Lung (tissue), 17 donors: ENCODE measurements at places on chromosomes 11 and 22. TPM values are rescaled to one million over a fixed set of nuclear protein-coding genes. Genes with fewer than 3 reads are reported as not detected.

GRCh38 chr22:26068571-26068970, 100.7 kb upstream of the SEZ6L start:
- no peak overlapping the region for H3K4me3 ChIP-seq
- peaks cover 11% of the 10 kb centered on the region for H3K27me3 ChIP-seq
- no peak overlapping the region for H3K27ac ChIP-seq
- DNase-seq: no peak
- H3K4me1 ChIP-seq: no peaks in the 10 kb centered on the region

Gene GAS2
- 9.8 TPM for total RNA-seq

DNA sequence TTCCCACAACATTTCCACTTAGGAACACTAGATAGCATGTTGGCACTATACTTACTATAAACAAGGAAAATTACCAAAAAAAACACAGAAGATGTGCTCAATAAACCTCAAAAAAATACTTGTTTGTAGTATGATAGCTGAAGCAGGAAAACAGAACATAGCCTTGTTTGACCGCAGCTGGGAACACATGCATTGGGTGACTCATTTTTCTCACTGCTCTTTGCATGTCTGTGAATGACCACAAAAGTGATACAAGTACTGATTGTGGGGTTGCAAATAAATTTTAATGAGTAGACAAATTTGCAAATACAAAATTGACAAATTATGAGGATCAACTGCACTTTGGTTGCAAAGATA, 22.8 kb upstream of the GUCY1A2 start:
- DNase-seq: no peak
- H3K4me3 ChIP-seq: no peak overlapping the region
- H3K27me3 ChIP-seq: no peaks in the 10 kb centered on the region
- H3K36me3 ChIP-seq: no peaks in the 10 kb centered on the region

- no peaks in the 10 kb centered on the region for H3K36me3 ChIP-seq
- H3K4me3 ChIP-seq: no peak overlapping the region
- H3K4me1 ChIP-seq: peaks cover 13% of the 10 kb centered on the region
- no peak for DNase-seq
Observed at GRCh38 chr22:40443732-40444131, 73.3 kb downstream of the SGSM3 start.

Gene RASGRP2
- 20.0 TPM for total RNA-seq

Gene GPR83
- not detected for total RNA-seq

- H3K36me3 ChIP-seq: no peaks in the 10 kb centered on the region
- no peaks in the 10 kb centered on the region for H3K27me3 ChIP-seq
- no peak for DNase-seq
- no peaks in the 10 kb centered on the region for H3K4me1 ChIP-seq
Observed at GRCh38 chr22:28268171-28268570, 349.1 kb upstream of the PITPNB start.

GRCh38 chr11:90723475-90723874, 500.6 kb upstream of the CHORDC1 start:
- no peaks in the 10 kb centered on the region for H3K36me3 ChIP-seq
- H3K27ac ChIP-seq: no peak overlapping the region
- no peak for DNase-seq
- H3K4me1 ChIP-seq: no peaks in the 10 kb centered on the region

GRCh38 chr22:22893891-22894739, 6.5 kb downstream of the IGLL5 start:
- H3K4me3 ChIP-seq: no peak overlapping the region
- DNase-seq: no peak
- H3K36me3 ChIP-seq: no peaks in the 10 kb centered on the region
- H3K27ac ChIP-seq: no peak overlapping the region
- H3K27me3 ChIP-seq: no peaks in the 10 kb centered on the region
- H3K4me1 ChIP-seq: no peaks in the 10 kb centered on the region

DNA sequence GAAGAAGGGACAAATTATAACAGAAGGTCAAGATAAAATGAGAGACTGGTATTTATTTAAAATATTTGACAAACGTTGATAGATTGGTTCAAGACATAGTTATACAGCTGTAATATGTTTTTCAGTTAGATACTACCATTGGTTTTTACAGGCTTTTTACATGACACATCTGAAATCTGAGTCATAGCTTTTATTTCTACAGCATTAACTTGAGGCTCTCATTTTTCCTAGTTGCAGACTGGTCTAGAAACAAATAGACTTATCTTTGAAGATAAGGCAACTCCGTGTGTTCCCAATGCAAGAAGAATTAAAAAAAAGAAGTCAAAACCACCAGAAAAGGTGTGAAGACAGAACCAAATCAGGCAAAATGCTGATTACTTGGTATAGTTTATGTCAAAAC, 31.3 kb downstream of the CEP57 start:
- no peaks in the 10 kb centered on the region for H3K4me1 ChIP-seq
- H3K36me3 ChIP-seq: no peaks in the 10 kb centered on the region
- no peaks in the 10 kb centered on the region for H3K27me3 ChIP-seq
- no peak for DNase-seq
- no peak overlapping the region for H3K4me3 ChIP-seq
- H3K27ac ChIP-seq: no peak overlapping the region

GRCh38 chr22:24411256-24412004, 16.0 kb upstream of the ADORA2A start:
- DNase-seq: no peak
- no peak overlapping the region for H3K27ac ChIP-seq
- peaks cover 5% of the 10 kb centered on the region for H3K4me1 ChIP-seq
- peaks cover 3% of the 10 kb centered on the region for H3K36me3 ChIP-seq
- H3K27me3 ChIP-seq: no peaks in the 10 kb centered on the region

DNA sequence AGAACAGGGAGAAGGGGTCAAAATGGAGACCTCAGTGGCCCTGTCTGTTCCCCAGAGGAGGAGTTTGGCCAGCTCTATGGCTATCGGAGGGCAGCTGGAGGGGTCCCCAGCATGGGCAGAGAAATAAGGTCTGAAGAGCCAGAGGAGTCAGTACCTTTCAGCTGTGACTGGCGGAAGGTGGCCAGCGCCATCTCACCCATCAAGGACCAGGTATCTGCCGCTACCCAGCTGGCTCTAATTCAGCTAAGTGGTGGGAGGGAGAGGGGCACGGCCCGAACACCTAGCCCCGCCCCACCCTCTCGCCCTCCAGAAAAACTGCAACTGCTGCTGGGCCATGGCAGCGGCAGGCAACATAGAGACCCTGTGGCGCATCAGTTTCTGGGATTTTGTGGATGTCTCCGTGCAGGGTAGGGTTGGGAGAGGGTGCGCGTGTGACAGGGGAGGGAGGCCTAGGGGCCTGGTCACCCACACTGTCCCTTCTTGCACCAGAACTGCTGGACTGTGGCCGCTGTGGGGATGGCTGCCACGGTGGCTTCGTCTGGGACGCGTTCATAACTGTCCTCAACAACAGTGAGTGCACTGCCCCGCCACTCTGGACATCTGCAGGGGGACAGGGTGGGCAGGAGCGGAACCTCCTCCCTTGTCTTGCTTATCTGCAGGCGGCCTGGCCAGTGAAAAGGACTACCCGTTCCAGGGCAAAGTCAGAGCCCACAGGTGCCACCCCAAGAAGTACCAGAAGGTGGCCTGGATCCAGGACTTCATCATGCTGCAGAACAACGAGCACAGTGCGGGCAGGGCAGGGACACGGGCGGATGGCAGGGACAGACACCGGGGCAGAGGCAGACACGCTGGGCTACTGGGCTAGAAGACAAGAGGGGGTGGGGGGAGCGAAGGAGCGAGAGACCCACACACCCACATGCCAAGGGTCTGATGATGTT, 2.8 kb downstream of the CTSW start:
- H3K4me3 ChIP-seq: no peak overlapping the region
- peaks cover 30% of the 10 kb centered on the region for H3K36me3 ChIP-seq
- no peak overlapping the region for H3K27ac ChIP-seq
- no peak for DNase-seq
- no peaks in the 10 kb centered on the region for H3K27me3 ChIP-seq

Gene RPL27A
- 1,085 TPM for total RNA-seq

Gene CHEK1
- total RNA-seq: 6.4 TPM

GRCh38 chr11:12990162-12990480, 19.0 kb upstream of the RASSF10 start:
- no peak overlapping the region for H3K27ac ChIP-seq
- no peak overlapping the region for H3K4me3 ChIP-seq
- no peaks in the 10 kb centered on the region for H3K4me1 ChIP-seq

- H3K4me3 ChIP-seq: no peak overlapping the region
- H3K27me3 ChIP-seq: no peaks in the 10 kb centered on the region
- no peaks in the 10 kb centered on the region for H3K36me3 ChIP-seq
- H3K4me1 ChIP-seq: no peaks in the 10 kb centered on the region
- DNase-seq: no peak
Observed at GRCh38 chr22:27594474-27595134, 207.0 kb downstream of the MN1 start.

DNA sequence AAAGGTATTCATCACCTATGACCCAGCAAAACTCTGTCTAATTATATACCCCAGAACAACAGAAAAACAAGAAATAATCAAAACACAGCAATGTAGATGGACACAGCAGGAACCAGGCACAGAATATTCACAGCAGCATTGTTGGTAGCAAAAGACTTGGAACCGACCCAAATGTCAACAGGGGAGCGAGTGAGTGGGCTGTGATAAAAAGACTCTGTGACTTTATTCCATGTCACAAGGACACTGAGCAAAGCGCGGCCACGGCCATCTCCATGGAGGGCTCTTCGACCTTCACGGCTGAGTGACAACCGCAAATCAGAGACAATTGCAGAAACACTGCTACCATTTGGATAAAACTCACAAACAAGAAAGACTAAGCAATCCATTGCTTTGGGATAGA, 1373.1 kb downstream of the TBC1D22A start:
- no peak overlapping the region for H3K4me3 ChIP-seq
- H3K4me1 ChIP-seq: peaks cover 3% of the 10 kb centered on the region
- no peak overlapping the region for H3K27ac ChIP-seq

GRCh38 chr11:65183201-65183891, 1.6 kb downstream of the CAPN1 start:
- H3K27me3 ChIP-seq: no peaks in the 10 kb centered on the region
- peaks cover 29% of the 10 kb centered on the region for H3K36me3 ChIP-seq
- H3K4me3 ChIP-seq: no peak overlapping the region
- DNase-seq: no peak

DNA sequence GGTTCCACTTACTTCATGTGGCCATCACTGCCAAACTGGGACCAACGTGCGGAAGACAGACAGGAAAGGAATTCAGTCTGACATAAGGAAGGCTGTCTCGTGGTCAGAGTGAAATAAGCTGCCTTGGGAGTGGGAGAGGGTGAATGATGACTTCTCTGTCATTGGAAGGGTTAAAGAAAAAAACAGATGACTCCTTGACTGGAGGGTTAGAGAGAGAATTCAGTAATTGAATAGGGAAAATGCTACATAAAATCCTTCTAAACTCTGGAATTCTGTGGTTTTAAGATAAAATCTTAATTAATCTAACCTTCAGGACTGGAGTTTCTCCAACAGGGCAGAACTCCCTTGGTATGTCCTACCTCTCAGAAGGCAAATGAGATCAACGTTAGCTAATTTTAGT, 33.8 kb downstream of the RAB30 start:
- no peaks in the 10 kb centered on the region for H3K27me3 ChIP-seq
- no peaks in the 10 kb centered on the region for H3K36me3 ChIP-seq
- H3K27ac ChIP-seq: no peak overlapping the region
- no peak for DNase-seq
- H3K4me3 ChIP-seq: no peak overlapping the region

Gene UBQLN3
- 1.4 TPM for total RNA-seq

Gene RELT
- 25.4 TPM for total RNA-seq
